Activated CD4-positive, alpha-beta T cell treated with anti-CD3 and anti-CD28 coated beads, Interleukin-2, Interleukin-4, amounts not matched to agents 100 ng/mL and 50 ng/mL, durations not matched to agents 16 hours and 8 hours (primary cell): ENCODE measurements at places on chromosomes 7 and 10.

- no peak for DNase-seq
Observed at GRCh38 chr7:16694806-16695205, 48.8 kb downstream of the BZW2 start.

GRCh38 chr7:122628651-122629411 lies 70.1 kb downstream of the RNF133 start:
- no peak for DNase-seq

- DNase-seq, result peak; percentile 47
Observed at GRCh38 chr10:66931340-66931948, 5.6 kb downstream of the LRRTM3 start.

DNA sequence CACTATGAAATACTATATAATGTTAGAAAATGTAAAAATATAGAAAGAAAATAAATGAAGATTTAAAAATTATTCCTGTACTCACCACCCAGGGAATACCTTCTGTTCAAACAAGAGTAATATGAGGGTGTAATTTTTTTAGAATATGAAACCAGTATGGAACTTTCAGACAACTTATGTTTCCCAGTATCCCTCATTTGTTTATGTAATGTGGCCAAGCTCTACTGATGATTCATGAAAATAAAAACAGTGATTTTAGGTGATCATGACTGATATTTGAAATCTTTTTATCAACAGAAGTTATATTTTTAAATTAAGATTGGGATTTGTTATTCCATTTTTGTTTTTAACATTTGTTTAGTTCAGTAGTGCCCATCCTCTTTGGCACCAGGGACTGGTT lies 18.8 kb downstream of the SLK start:
- no peak for DNase-seq

DNA sequence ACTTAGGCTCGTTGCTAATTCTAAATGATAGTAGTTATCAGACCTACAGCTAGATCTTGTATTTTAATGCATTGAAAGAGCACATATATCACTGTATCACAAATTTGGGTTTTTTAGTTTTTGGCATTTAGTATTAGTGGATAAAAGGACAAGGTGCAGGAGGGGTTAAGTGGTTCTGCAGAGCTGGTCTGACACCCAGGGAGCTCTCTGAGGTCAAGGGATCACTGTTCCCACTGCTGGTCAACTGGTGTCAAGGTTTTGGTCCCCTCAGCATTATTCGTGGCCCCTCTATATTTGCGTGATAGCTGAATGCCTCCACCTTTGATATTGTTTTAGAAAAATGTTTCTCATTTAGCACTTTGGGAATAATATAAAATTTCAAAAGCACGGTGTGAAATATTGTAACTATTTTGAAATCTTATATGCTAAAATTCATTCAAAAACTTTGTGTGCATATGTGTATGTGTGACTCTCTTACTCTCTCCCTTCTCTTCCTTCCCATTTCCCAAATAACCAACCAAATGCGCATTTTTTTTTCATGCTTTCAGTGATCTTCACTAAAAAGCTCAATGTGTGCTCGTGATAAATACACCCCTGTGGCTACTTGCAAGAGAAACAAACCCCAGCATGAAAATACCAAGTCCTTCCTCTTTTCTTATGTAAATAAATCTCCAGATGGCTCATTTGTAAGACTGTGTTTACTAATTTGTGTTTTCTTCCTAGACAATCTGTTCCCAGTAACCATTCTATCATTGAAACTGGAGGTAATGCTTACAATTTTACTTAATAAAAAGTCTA lies 309.2 kb downstream of the FGFR2 start:
- no peak for DNase-seq

DNA sequence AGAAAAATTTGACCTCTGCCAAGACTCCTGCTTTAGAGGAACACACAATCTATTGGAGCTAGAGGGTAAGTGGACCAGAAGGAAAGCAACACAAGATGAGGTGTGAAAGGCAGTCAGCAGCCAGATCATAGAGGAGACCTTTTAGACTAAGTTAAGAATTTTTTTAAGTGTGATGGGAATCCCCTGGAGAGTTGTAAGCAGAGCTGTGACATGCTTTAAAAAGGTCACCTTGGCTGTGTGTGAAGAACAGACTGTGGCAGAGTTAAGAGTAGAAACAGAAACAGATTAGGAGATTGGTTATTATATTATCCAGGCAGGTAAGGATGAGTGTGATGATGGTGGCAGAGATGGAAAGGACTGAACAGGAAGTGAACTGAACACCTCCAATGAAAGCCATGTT lies 23.5 kb downstream of the CPEB3 start:
- no peak for DNase-seq

DNA sequence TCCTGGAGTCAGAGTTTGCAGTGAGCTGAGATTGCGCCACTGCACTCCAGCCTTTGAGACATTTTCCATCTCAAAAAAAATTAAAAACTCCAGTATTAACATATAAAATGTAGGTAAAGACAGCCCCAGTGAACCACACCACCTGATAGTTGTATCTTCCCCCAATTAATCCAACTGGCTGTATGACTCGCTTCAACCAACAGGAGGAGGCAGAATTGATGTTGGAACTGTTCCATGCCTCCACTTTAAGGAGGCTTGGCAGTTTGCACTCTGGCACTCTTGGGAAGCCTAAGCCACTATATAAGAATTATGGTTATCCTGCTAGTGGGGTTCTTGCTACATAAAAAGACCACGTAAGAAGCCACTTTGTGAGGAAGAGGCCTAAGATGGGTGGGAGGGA lies 72.7 kb downstream of the STK17A start:
- DNase-seq, result no peak

DNA sequence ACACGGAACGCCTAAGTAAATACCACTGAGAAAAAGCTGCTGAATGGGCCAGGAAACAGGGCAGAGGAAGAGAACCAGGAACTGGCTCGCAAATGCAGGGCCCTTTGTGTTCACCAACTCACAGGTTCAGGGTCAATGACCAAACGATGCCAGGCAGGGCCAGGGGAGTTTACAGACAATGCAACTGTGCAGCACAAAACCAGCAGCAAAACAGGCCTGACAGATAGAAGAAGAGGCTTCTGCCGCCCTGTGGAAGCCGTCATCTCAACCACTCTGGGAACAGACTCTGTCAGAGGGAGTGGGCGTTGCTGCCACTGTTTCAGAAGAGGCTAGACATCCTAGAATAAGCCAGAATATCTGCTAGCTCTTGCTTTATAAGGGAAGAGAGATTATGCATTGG lies 117.9 kb downstream of the KMT2E start:
- no peak for DNase-seq

- DNase-seq, result no peak
Observed at GRCh38 chr7:30403477-30403876, 75.1 kb downstream of the NOD1 start.

DNA sequence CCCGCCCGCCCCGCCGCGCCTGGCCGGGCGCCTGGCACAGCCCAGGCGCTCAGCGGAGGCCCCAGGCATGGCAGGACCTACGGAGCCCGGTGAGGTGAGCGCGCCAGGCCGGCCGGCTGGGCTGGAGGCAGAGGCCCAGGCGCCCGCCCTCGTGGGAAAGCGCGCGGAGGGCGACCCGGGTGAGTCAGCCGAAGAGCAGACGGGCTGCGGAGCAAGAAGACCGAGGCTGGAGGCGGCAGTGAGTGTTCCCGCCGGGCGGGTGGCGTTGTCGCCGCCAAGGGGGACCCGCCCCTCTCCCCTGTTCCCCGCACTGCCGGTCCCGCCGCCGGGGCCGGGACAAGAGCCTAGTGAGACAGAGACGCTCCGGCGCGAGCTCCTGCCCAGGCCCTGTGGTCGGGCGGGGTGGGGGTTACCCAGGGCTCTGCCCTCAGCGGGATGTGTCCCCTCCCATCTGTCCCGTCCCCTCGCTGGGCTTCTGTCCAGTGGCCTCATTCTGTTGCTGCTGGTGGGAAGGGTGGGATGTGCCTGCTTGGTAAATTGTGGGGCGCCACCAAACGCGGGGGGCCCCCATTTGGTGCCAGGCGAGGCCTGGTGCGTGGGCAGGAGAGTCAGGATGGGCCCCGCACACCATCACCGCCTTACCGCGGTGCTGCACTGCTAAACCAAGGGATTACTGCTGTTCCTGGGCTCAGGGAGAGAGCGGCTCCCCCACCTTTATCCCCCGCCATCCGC lies 17.0 kb upstream of the NODAL start:
- DNase-seq, result peak; percentile 9

GRCh38 chr7:2006231-2006771 lies 226.4 kb downstream of the MAD1L1 start:
- DNase-seq, result no peak

GRCh38 chr10:15601819-15602218 lies 117.9 kb downstream of the ITGA8 start:
- DNase-seq, result no peak

DNA sequence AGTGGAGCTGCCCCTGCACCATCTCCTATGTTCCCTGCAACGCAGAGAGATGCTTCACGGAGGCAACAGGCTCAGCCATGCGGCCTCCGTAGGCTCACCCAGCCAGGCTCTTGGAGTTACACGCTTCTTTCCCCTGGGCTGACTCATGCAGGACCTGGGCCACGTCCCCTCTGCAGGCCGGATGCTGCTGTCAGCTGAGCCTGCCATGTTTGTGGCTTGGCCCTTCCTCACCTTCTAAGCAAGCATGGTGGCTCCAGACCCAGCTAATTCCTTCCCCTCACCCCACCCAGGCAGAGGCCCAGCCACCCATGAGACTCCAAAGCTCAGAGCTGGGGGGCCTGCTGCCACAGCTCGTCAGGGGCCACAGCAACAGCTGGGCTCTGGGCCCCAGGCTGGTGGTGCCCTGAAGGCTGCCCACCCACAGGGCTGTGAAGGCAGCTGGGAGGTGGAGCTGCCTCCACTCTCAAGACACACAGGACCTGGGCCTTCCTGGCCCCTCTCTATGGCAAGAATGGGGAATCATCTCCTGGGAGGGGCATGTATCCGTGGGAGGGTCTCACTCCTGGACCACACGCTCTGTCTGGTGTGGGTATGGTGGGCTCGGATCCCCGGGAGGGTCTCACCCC lies 219.6 kb downstream of the ELFN1 start:
- DNase-seq, result no peak

GRCh38 chr7:44497155-44498027 lies 6.9 kb upstream of the NUDCD3 start:
- DNase-seq, result no peak

DNA sequence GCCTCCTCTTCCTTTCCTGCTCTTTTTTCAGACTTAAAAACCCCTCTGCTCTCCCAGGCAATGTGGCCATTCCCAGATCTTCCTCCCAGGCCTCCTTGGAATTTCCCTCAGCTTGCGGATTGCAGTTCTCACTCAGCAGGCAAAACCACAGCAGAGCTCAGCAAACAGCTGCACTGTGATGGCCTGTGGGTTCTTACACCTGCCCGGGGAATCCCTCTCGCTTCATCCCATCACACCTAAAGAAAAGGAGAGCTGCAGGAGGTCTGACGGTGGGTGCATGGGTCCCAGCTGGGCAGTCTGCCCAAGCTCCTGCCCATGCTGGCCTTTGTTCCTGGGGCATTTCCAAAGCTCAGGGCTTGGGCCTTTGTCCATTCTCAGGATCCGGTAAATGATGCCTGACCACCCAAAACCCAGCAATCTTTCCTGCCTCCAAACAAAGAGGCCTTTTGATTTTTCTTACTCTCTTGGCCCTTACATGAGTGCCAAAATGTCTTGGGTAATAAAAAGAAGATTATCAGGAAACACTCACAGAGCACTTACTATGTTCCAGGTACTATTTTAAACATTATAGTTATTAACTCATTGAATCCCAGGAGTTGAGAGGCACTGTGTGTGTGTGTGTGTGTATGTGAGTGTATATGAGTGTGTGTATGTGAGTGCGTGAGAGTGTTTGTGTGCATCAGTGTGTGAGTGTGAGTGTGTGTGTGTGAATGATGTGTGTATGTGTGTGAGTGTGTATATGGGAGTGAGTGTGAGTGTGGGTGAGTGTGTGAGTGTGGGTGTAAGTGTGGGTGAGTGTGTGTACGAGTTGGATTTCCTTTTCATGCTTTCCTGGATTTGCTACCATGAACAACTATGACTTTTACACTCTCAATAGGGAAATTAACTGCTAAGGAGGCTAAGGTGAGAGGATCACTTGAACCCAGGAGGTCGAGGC lies 64.5 kb upstream of the PODXL start:
- DNase-seq, result no peak

GRCh38 chr7:11175887-11176286 lies 202.2 kb downstream of the PHF14 start:
- DNase-seq, result no peak

DNA sequence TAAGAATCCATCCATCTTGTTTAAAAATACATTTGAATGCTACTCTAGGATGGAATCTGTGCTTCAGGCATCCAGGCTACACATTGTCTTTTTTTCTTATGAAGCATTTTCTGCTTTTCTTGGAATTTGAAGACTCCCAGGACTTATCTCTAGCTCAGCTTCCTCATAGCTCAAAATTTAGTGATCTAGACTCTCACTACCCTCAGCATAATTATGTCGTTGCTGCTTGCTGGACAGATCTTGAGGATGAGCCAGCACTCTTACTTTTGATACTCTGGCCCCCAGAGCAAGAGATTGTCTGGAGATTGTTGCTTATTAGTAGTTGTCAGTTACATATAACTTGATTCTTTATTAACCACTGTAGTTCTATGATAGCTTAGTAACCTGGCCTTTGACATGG lies 83.3 kb upstream of the FGL2 start:
- no peak for DNase-seq

DNA sequence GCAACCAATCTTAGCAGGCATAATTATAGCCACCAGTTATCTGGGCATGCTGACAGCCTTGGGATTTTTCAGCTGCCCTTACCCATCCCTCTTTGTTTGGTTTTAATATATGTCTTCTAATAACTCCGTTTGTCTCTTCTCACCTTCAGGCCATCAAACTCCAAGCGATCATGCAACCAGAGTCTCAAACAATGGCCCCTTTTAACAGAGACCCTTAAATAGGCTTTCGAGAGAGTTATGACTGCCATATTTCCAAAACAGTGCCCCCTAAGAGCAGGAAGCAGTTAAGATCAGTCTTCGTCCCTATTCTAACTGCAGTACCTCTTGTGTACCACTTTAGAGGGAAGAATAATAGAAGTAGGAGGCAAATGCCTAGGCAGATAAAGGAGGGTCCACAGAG lies 157.5 kb downstream of the DGKB start:
- no peak for DNase-seq

GRCh38 chr7:100489121-100489520 lies 5.4 kb downstream of the NYAP1 start:
- DNase-seq, result no peak

DNA sequence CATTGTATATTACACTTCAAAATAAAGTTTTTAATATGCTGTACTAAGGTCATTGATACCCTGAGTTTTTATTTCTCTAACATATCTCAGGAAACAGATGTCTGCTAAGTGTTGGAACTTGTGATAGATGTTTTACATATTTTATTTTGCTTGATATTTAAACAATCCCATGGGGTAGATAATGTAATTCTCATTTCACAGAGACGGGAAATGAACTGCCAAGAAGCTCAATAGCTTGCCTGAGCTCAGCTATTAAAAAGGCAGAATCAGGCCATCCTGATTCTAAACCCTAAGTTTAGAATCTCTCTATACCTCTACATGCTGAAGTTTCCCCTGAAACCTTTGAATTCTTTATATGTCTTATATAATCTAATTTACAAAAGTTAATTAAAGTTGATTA lies 126.3 kb downstream of the LRRC18 start:
- no peak for DNase-seq
